ENCODE measurements at places on chromosomes 1 and 21. TPM values are rescaled to one million over a fixed set of nuclear protein-coding genes. Genes with fewer than 3 reads are reported as not detected.
A peak's percentile ranks its signal among the peaks of the same experiment; 100 is the strongest.

GRCh38 chr1:45612941-45613579 is 10.8 kb downstream of the CCDC17 start:
- no peak for DNase-seq

SYNC gene
- total RNA-seq, result 14.7 TPM

DDAH1 gene
- total RNA-seq, result 45.9 TPM

DNA sequence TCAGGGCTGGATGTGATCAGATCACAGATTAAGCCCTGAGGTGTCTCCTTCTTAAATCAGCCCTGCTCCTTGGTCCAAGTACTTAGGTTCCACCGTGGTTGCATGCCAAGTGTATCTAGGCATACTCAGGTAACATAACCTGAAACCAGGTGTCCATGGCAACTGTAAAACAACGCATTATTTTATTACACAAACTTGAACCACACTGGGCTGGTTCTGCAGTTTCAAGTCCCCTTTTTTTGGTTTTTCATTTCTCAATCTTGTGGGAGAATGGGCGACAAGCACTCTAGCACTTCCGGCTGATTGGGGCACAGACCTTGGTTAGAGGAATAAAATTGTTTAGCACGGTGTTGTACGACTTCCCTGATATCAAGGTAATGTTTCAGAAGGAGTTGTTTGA is 65.2 kb downstream of the GBP6 start:
- no peak for DNase-seq

DNA sequence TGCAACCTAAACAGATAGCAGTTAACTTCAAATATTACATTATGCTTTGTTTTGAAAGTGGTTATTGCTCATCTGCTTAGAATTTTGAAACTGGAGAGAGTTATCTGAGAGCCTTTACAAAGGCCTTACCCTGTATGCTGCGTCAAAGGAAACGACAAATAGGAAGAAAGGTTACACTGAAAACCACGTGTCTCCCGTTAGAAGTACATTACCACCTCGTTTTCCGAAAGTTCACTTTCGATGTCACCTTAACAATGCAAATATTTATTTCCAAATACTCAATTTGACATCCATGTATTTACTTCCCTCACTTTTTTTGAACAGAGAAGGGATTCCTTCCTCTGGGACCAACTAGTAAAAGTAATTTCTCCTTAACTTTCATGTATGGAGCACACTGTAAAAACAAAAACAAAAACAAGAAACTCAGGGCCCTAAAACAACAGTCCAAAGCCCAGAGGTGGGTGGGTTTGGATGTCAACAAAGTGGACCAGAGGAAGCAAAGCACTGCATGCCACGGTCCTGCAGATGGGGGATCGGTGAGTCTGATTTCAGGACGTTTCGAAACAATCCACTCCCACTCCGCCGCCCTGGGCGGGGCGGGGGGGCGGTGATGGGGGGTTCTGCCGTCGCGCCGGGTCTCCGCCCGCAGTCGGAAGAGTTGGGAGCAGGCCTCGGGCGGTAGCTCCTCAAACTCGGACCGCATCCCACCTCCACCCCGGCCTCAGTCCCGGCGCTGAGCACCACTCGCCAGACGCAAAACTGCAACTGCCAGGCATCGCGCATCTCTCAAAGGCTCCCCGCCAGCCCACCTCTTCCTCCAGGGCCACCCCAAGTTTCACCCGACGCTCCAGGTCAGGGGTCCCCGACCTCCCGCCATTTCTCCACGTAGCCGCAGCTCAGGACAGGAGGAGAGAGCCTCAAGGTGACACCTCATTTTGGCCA is 841 bp downstream of the ADSS2 start:
- DNase-seq, result peak; percentile 62

- no peak for DNase-seq
Observed at GRCh38 chr1:40226192-40226591, 21.5 kb upstream of the TMCO2 start.

GRCh38 chr1:208174731-208175507 is 69.3 kb downstream of the PLXNA2 start:
- DNase-seq, result peak; percentile 56

GRCh38 chr1:10537082-10537766 is 62.5 kb downstream of the PEX14 start:
- DNase-seq, result no peak

DNA sequence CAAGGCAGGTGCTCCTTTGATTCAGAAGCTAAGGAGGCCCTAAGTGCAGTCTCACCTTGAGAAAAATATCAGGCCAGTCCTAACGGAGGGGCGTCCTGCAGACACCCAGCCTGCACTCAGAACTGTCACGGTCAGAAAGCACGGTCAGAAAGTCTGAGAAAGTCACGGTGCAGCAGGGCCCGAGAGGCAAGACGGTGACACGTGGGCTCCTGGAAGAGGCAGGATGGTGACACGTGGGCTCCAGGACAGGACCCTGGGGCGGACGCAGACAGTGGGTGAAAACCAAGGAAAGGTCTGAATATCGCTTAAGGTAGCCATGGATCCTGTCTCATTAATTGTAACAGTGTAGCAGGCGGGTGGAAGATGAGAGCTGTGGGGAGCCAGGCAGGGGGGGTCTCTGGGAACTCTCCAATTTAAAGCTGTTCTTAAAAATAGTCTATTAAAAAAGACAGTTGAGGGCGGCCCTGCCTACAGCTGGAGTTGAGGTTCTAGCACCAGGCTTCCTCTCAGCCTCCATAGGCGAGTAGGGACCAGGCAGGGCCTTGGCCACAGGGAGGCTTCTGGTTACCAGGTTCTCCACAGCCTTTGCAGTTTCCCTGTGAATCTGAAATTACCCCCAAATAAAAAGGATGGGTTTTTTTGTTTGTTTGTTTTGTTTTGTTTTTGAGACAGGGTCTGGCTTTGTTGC is 65.2 kb downstream of the FAAP20 start:
- no peak for DNase-seq

MIXL1 gene
- 0.13 TPM for total RNA-seq

- DNase-seq, result no peak
Observed at GRCh38 chr1:101632548-101633272, 364.0 kb downstream of the OLFM3 start.

DNA sequence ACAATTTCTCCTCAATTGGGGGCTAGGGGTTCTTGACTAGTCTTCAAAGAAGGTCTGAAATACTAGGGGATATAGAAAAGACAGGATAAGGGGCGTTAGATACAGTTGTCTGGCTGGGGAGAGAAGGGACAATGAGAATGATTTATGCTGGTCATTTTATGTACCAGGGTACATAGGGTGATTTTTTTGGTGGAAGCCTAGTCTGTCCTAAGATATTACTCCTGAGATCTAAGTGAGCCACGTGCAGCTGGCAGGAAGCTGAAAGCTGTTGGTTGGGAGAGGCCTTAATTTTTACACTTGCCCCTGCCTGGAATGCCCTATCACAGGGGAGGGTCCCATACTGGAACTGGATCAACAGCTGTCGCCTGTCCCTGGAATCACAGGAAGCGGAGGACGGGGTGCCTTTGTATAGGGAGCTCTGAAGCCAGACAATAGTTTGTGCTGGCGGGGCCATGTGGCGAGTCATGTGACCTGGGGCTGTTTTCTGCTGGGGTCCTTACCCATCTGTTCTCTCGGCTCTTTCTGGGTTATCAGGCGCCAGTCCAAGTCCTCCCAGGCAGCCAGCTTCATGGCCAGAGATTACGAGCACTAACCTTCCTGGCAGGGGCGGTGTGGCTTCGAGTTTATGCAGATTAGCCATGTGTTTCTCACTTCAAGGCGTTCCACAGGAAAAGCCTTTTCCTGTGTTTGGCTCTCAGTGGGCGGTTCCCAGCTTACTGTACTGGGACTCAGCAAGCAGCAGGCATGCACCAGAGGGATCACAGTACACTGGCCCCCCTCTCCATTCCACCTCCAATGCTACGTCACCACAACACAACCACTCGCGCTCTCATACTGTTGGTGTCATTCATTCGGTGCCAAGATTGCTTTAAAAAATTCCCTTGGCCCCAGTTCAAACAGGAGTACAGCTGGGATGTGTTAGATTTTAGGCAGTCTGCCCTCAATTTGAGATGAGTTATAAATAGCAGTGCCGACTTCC is 27.5 kb downstream of the ARID1A start:
- peak; percentile 99 for DNase-seq

TM2D1 gene
- total RNA-seq, result 64.2 TPM

DNA sequence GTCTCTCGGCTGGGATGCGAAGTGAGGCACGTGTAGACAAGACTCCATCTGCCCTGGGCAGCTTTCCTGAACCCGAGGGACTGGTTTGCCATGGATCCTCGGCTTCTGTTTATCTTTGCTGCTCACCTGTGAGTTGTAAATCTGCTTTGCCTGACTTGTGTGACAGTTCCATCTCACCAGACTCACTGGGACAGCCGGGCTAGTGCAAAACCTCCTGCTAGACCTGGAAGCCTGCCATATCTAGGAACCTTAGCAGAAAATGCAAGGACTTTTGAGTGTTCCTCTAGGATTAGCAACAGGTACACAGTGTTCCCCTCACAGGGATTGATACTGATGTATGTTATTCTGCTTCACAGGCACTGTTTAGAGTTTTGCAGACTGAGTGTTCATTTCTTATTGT is 218.6 kb downstream of the URB2 start:
- no peak for DNase-seq

- peak; percentile 49 for DNase-seq
Observed at GRCh38 chr1:226737819-226738420, 1.2 kb downstream of the ITPKB start.

- DNase-seq, result peak; percentile 46
Observed at GRCh38 chr1:218463194-218464156, 118.3 kb downstream of the TGFB2 start.

GRCh38 chr1:115685029-115685705 is 43.4 kb downstream of the VANGL1 start:
- no peak for DNase-seq

CFHR5 gene
- total RNA-seq, result not detected

OR2L5 gene
- total RNA-seq, result not detected

DNA sequence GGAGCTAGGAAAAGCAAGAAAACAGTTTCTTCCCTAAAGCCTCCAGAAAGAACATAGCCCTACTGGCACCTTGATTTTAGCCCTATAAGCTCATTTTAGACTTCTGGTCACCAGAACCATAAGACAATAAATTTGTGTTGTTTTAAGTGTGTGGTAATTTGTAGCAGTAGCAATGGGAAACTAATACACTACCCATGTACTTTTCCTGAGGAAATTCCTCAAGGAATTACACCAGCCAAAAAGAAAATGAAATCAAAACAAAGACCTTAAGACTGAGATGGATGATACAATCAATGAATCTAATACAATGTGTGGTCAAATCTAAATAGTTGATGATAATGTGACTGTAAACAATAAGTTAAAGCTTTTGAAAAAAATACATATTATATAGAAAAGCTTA is 11.8 kb downstream of the VAMP4 start:
- peak; percentile 31 for DNase-seq

DNA sequence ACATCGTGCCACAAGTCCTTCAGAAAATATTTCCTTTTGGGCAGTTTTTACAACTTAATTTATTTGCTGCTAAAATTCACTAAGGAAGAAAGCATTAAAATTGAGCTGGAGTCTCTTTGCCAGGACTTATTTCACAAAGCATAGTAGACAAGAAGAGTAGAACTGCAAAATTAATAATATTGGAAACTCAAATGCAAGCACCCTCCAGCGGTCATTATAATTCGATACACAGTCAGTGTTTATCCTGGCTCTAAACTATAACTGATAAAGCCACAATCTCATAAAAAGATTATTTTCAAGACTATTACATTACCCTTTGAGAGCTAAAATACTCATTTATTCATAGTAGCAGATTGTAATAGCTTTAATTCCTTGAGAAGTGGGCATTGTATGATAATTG is 655.4 kb downstream of the RWDD3 start:
- no peak for DNase-seq
